Head of caudate nucleus (tissue), 42 donors: ENCODE measurements at places on chromosomes 7 and 10.
A peak's percentile ranks its signal among the peaks of the same experiment; 100 is the strongest.

DNA sequence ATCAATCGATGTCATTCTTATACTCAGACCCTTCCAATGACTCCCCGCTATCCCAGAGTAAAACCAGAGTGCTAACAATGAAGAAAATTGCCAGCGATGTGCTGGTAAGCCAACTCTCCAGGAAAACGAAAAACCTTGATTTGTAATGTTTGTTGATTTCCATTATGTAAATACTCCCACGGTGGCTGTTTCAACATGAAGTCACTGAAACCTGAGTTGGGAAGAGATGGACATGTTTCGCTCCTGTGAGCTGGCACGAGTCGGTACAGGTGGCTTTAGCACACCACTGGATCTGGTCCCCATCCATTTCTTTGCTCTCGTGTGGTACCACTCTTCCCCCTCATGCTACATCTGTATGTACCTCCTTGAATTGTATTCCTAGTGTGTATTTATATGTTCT lies 52.9 kb downstream of the AP3M1 start:
- DNase-seq = no peak

- DNase-seq = no peak
Observed at GRCh38 chr7:107072133-107072532, 27.6 kb downstream of the PRKAR2B start.

DNA sequence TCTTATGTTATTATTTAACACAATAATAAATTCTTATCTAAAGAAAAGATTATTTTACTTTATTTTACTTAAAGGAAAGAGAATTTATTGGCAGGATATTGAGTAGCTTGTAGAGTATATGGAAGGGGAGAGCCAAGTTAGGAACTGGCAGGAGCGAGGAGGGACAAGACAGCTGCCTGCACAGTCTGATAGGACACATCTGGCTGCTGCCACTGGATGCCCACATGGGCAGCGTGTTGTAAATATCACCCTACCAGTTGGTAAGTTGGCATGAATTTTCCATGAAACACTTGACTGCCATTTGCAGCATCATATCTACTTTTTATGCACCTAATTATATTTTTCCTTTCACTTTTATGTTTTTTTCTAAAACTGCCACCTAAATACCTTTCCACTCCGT lies 19.6 kb downstream of the SRI start:
- DNase-seq = no peak

DNA sequence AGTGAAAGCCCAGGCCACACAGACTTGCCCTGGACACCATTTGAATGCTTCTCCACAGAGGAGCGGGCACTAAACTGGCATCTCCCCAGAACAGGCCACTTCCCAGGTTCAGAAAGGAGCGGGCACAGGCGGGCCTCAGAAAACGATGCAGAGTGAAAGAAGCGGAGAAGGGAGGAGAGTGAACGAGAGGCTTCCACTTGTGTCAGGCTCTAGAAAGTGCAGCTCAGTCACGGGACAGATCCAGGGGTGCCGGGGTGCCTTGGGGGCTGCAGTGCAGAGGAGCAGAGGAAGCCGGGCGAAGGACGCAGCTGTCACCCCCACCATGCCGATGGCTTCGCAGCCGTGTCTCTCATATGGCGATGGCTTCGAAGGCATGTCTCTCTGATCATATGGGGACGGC lies 26.1 kb upstream of the PRKAR1B start:
- DNase-seq = no peak

- DNase-seq = no peak
Observed at GRCh38 chr10:13644866-13645265, 58.1 kb downstream of the PRPF18 start.

DNA sequence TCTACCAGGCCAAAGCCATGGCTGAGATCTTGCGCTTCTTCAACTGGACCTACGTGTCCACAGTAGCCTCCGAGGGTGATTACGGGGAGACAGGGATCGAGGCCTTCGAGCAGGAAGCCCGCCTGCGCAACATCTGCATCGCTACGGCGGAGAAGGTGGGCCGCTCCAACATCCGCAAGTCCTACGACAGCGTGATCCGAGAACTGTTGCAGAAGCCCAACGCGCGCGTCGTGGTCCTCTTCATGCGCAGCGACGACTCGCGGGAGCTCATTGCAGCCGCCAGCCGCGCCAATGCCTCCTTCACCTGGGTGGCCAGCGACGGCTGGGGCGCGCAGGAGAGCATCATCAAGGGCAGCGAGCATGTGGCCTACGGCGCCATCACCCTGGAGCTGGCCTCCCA lies 142.7 kb downstream of the GRM3 start:
- DNase-seq = no peak

- DNase-seq = no peak
Observed at GRCh38 chr7:82699773-82700186, 256.2 kb upstream of the CACNA2D1 start.

GRCh38 chr7:81919494-81919893 lies 149.6 kb upstream of the HGF start:
- no peak for DNase-seq

GRCh38 chr7:2172311-2173188 lies 60.2 kb downstream of the MAD1L1 start:
- DNase-seq = no peak

GRCh38 chr7:82404652-82405051 lies 38.9 kb downstream of the CACNA2D1 start:
- DNase-seq = no peak

DNA sequence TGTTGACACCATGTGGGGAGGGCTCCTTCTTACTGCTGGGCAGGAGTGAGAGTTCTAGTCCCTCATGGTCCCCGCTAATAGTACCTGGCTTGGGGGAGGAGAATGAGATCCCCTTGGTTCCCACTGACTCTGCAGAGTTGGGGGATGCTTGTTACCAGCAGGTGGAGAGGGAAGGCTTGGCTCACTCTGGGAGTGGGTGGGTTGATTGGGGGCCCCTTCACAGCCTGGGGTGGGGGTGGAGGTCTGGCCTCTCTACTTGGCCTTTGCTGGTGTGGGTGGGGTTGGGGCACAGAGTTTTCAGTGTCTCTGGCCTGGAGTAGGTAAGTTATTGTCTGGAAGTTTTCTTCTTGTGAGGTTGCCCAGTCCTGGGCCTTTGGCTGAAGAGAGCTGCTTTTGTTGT lies 31.9 kb downstream of the ADCY1 start:
- DNase-seq = no peak

DNA sequence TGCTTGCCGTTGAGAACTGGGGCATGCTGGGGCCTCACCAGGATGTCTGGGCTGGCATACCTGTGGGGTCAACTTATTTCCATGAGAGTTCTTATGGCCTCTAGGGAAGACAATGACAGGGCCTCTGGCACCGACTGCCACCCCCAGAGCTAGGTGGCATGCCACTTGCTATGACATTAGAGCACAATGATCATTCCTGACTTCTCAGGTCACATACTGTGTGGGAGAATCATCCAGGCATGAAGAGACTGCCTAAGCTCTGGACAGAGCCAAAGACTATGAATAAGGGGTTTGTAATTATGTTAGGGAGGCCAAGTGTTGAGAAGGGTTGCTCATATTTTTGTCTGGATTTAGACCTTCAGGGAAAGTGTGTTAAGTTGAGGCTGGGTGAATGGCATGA lies 97.5 kb downstream of the PTPN20 start:
- no peak for DNase-seq

DNA sequence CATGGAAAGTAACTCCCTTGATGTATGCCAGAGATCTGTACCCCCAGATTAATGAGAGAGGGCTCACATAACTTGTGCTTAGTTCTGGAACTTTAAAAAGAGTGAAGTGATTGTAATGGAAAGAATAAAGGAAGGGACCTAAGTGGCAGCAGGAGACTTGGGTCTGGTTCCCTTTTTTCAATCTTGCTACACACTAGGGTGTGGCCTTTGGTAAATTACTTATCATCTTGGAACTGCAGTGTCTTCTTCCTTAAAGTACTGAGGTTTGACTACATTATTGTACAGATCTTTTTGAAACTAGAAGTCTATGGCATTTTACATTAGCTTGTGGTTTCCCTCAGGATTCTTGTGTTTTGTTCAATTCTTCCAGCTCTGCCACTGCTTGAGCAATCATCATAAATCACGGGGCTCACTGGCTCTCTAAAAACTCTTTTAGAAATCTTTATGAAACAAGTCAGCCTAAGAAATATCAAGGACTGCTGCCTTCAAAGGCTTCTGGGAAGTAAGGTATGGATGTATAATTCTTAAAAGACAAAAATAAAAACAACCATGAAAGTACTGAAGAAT lies 22.5 kb upstream of the CHRM2 start:
- DNase-seq = no peak

GRCh38 chr10:27192284-27192683 lies 37.1 kb downstream of the MASTL start:
- peak; percentile 39 for DNase-seq

DNA sequence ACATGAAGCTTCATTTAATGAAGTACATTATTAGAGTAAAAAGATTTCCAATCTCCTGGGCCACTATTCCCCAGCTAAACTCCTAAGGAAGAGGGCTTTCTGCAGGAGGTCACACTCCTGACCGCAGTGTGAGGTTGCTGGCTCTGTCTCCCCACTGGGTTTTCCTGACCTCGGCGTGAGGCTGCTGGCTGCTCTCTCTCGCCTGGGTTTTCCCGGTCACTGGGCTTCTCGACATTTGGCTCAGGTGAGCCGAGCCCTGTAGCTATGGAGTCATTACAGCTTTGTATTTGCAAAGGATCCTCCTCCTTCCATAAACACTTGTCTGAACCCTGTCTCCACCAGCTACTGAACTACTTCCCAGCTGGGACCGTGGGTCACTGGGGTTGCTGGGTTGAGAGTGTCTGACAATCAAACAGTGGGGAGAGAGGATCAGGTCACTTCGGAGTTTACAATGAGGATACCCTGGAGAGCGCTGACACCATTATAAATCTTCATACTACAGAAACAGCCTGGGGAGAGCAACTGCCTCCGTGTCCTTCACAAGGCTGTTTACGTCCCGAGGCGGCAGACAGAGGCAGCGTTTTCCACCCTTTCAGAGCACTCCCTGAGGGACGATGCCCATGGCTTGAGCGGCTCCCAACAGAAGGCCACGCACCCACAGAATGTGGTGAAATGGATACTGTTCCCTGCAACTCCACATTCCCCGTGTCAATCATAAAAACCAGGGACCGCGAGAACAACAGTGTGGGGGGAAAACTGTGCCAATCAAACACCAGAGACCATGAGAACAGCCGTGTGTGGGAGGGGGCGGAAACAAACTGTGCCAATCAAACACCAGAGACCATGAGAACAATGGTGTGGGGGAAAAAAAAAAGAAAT lies 226.2 kb downstream of the ZMYND11 start:
- peak; percentile 48 for DNase-seq

GRCh38 chr10:72927485-72927884 lies 27.1 kb downstream of the PLA2G12B start:
- no peak for DNase-seq

- DNase-seq = no peak
Observed at GRCh38 chr7:113026941-113027340, 59.7 kb downstream of the GPR85 start.

DNA sequence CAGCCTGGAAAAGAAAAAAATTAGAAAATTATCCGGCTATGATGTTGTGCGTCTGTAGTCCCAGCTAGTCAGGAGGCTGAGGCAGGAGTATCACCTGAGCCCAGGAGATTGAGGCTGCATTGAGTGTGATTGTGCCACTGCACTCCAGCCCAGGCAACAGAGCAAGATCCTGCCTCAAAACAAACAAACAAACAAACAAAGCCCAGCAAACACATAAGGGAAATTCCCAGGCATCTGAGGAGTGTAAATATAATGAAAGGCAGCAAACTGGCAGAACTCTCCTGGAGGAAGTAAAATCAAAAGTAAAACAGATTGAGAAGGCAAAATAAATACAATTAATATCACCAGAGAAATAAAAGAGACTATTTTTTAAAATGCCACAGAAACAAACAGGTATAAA lies 84.5 kb upstream of the ITGB1 start:
- DNase-seq = no peak
